Ecto neural progenitor cell (in vitro differentiated cells): ENCODE measurements at places on chromosomes 4 and X.

DNA sequence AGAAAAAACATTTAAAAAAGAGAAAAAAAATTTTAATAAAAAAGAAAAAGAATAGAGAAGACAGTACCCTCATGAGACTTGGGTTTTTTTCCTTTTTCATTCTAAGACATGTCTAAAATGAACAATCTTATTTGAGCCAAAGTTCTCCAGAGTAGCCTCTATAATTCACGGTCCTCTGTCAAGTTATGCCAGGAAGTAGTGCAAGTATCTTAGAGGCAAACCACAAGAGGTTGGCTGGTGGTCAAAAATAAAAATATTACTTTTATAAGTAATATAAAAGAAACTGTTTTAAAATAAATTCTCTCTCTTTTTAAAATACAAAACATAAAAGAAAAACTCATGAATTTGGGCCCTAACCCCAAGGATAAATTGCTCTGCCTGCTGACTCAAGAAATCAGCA lies 26.5 kb downstream of the HNRNPDL start:
- no peak for DNase-seq

DNA sequence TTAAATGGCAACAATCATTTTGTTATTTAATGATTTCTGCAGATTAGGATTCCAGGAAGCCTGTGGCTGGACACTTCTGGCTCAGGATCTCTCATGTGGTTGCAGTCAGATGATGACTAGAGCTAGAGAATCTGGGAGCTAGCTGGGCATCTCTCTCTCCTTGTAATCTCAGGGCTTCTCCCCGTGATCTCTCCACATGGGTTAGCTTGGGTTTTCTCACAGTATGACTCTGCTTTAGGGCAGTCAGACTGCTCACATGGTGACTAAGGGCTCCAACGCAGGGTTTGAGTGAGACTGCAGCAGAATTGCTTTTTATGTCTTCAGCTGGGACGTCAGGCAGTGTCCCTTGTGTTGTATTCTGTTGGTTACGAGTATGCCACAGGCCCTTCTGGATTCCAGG lies 361.4 kb downstream of the CBLL2 start:
- no peak for DNase-seq

DNA sequence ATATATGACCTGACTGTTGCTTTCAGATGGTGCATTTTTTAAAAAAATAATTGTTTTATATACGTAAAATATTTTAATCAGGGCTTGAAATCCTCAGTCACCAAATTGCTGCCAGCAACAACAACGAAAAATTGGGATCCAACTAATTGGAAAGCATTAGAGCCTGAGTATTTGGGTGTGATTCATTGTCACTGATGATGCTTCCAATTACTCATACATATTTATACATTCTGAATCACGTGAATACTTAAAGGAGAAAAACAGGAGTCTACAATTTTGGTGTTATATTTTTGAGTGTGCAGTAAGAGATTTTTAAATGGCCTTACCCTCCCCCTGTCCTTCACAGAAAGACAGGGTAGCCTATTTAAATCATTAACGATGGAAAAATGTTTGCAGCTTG lies 765.6 kb upstream of the TENM3 start:
- no peak for DNase-seq

DNA sequence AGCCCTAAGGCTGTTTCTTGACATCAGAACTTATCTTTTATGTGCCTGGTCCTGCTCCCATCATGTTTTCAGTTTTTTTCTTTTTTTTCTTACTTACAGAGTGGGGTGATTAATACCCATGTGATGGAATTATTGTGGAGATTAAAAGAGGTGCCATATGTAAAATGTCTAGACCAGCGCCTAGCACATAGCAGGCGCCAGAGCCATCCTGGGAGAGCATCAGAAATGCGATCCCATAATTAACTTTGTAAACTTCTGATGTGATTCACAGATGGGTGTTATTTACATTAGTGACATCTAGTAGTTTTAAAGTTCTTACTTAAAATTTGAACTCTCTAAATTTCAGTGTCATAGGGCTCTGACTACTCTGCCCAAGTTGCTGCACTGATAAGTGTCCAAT lies 66.2 kb upstream of the PGRMC2 start:
- no peak for DNase-seq

- DNase-seq: no peak
Measured at GRCh38 chr4:41287005-41287404, 30.3 kb downstream of the UCHL1 start.

DNA sequence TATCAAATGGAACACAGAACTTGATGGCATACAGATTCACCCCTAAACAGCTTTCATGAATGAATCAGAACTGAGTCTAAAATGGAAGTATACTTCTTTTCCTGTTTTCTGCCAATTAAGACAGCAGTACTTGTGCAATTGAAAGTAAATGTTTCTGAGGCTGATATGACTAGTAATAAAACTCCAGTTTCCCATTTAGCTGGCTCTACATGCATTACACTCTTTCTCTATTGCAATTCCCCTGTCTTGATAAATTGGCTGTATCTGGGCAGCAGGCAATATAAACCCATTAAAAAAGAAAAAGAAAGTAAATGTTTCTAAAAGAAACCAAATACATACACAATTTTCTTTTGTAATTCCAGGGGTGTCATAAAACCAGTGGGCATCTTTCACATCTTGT lies 4.6 kb downstream of the NOA1 start:
- DNase-seq: no peak

- no peak for DNase-seq
Measured at GRCh38 chr4:107853444-107854355, 29.0 kb downstream of the SGMS2 start.

- DNase-seq: no peak
Measured at GRCh38 chrX:153521034-153521433, 3.6 kb downstream of the ATP2B3 start.

GRCh38 chr4:128163177-128164117 lies 102.3 kb downstream of the LARP1B start:
- no peak for DNase-seq

DNA sequence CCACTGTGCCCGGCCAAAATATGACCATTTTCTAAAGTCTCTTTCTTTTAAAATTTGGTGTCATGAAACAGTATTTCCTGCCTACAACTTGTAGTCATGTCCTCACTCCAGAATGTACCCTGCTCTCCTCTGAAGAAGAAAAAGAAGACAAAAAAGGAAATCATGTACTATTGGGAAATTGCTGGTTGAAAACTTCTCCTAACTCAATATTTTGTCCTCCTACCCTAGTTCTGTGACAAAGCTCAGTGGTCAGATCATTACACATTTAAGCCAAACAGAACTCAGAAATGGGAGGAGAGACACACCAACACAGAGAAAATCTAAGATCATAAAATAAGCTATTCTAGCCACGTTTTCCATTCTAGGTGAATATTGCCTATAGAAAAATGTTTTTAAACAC lies 127.7 kb downstream of the IRF2 start:
- no peak for DNase-seq

- no peak for DNase-seq
Measured at GRCh38 chr4:132683957-132684356, 465.1 kb upstream of the PCDH10 start.

- DNase-seq: no peak
Measured at GRCh38 chr4:99586797-99587196, 12.2 kb downstream of the MTTP start.

DNA sequence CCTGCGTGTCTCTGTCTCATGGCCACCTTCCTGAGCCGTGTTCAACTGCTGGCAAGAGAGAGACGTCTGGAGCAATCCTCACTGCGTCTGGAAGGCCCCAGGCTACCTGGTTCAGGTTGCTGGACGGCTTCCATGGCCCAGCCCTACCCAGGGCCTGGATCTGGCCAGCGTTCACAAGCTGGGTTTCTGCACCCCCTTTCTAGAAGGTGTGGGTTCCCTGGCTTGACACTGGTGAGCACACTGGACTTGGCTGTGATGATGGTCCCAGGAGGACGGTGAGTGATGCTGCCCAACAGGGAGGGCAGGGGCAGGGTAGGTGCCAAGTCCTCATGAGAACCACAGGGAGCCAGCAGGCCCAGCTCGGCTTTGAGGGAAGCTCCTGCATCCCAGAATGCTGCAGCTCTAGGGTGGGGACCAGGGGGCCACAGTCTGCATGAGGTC lies 63.4 kb downstream of the HTRA3 start:
- DNase-seq: no peak

DNA sequence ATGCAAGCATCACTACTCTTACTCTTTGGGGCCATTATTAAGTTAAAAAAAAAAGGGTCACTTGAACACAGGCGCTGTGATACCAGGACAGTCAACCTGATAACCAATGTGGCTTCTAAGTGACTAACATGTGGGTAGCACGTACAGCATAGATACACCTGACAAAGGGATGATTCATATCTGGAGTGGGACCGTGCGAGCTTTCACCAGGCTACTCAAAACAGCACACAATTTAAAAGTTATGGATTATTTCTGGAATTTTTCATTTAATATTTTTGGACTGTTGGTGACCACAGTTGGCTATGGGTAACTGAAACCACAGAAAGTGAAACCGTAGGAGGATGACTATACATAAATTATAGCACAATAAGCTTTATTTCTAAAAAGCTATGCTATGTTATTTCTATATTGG lies 113.8 kb upstream of the STIM2 start:
- DNase-seq: no peak

DNA sequence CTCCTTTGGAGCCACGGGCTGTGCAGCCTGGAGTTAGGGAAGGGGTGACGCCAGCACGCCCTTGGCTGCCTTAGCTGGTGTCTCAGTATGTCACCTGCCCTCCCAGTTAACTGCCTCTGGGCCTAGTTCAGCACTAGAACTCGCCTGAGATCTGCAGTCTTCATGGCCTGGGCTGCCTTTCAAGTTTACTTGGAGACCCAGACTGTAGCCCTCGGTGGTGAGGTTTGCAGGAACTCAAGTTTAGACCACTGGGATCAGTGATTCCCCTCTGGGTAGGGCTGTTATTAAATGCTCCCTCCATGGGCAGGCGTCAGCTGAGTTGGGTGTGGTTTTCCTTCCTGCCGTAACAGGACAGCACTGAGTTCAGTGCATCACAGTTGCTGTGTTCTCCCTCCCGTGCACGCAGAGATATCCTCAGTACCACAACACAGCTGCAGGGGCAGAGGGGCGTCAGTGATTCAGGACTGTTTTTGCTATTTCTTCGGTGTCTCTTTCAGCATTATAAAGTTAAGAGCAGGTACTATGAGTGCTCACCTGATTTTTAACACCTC lies 30.5 kb downstream of the PLAC8 start:
- DNase-seq: no peak

DNA sequence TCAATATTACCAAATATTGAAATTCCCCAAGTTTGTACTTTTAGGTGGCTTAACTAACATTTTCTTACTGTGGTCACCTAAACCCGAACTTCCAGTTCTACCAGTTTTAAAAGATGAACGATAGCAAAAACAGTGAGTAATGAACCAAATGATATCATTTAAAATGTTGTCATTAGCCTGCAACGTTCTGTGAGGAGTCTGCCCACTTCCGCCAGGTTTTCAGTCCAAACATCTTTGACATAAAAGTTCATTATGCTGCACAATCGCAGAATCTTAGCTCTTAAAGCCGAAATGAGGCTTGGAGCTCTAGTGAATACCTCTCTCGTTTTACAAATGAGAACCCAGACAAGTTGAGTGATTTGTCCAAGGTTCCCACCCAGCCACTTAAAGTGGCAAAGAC lies 762 bp downstream of the PIGA start:
- DNase-seq: no peak

GRCh38 chrX:95059909-95060308 lies 1385.9 kb downstream of the FAM133A start:
- no peak for DNase-seq

DNA sequence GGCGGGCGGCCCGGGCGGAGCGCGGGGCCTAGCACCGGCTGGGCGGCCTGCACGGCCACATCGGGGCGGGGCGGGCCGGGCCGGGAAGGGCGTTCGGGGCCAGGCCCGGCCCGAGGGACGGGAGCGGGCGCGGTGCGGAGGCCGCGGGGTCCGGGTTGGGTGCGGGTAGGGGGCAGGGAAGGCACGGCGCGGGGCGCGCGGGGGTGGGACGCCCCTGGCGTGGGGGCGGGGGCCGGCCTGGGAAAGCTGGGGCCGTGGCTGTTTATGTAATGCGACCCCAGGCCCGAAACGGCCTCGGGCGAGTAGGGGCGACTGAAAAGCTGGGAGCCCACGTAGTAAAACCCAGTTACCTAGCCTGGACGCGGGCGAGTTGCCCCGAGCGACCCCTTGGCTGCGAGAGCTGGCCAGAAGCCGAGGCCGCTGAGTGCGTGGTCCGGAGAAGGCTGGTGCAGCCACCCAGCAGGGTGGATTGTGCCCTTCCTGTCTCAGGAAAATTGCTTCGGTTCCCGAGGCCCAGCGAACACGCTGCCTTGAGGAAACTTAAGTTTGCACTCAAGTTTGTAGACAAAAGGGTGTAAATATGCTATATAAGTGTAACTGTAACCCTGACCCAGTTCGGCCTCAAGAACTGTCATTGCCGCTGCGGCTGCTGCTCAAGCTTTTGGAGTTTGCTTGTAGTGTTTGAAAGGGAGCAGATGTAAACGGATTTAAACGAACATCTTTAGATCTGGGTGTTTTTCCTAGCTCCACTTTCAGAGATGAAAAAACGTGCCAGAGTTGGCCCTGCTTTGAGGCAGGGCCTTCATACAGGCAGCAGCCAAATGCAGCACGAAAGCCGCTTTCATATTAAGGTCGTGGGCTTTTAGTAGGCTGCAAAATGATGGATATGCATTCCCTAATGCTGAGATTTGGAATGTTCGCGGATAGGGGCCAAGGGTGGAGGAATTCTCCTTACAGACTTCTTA lies 674 bp downstream of the SEC24B start:
- DNase-seq: peak; percentile 66

- no peak for DNase-seq
Measured at GRCh38 chr4:146381263-146381872, 140.4 kb downstream of the SLC10A7 start.

DNA sequence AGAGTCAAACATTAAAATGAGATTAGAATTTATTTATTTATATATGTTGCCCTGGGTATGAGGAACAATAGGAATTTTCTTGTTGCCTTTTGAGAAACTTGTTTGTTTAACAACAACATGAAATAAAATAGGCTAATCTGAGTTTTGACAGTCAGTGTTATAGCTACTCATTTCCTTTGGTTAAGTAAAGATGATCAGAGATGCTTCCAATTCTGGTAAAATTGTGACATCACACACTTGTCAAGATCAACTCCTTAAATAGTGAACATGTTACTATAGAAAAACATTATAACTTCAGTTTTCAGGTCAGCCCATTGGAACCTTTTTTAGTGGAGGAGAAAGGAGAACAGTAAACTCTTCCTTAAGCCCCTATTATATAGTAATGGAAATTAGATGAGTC lies 136.1 kb downstream of the STIM2 start:
- DNase-seq: no peak

DNA sequence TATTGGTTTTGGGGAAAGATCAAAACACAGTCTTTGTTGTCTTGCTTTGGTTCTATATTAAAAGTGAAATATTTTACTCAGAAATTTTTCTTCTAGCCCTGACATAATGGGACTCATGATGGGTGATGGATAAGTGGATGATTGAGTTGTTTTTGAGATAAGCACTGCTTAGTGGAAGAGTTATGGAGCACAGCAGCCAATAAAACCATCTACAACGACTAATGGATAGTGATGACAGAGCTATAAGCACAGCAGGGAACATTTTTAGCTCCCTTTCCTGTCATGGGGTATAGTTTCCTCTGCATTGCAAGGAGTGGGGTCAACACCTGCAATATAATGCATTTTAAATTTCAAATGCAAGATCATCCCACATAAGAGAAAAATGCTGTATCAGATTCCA lies 812.4 kb downstream of the STPG2 start:
- no peak for DNase-seq
